Pulmonary artery endothelial cell (primary cell): ENCODE measurements at places on chromosomes 2 and 18. TPM values are rescaled to one million over a fixed set of nuclear protein-coding genes. Genes with fewer than 3 reads are reported as not detected.

The MOB1A gene
- total RNA-seq: 94.8 and 122 TPM in 2 replicates

The SNORC gene
- 0.26 and 0.56 TPM in 2 replicates for total RNA-seq

The UGT1A5 gene
- not detected in 2 replicates for total RNA-seq

The TXNDC2 gene
- total RNA-seq: under 0.01 TPM in 1 of 2 replicates, not detected in the other

GRCh38 chr2:74860079-74860478 lies 26.2 kb downstream of the HK2 start:
- DNase-seq: no peak
